ENCODE measurements at places on chromosomes 5 and 9.

- no peak for DNase-seq
Observed at GRCh38 chr5:154892369-154892771, 33.9 kb downstream of the CNOT8 start.

- DNase-seq: no peak
Observed at GRCh38 chr5:14244721-14245120, 101.6 kb downstream of the TRIO start.

GRCh38 chr5:102226321-102226720, 69.8 kb downstream of the SLCO4C1 start:
- no peak for DNase-seq

DNA sequence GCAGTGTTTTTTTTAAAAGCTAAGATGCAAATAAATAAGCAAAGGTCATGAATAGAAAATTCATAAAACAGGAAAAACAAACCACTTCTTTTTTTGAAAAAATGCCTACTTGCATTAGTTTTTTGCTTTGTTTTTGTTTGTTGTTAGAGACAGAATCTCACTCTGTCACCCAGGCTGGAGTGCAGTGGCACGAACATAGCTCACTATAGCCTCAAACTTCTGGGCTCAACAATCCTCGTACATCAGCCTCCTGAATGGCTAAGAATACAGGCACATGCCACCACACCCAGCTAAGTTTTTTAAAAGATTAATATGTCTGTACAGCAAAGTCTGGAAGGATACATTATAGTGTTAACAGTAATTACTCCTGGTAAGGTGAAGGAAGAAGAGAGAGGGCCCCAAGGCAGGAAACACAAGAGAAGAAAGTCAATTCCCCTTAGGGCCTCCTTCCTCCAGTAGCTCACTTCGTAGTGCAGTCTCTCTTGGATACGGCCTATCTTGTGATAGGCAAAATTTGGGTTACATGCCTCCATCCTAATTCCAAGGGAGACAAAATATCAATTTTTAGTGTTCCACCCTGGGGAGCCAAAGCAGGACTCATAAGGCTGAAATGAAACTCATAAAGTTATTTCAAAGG, 15.3 kb downstream of the FAM169A start:
- no peak for DNase-seq

DNA sequence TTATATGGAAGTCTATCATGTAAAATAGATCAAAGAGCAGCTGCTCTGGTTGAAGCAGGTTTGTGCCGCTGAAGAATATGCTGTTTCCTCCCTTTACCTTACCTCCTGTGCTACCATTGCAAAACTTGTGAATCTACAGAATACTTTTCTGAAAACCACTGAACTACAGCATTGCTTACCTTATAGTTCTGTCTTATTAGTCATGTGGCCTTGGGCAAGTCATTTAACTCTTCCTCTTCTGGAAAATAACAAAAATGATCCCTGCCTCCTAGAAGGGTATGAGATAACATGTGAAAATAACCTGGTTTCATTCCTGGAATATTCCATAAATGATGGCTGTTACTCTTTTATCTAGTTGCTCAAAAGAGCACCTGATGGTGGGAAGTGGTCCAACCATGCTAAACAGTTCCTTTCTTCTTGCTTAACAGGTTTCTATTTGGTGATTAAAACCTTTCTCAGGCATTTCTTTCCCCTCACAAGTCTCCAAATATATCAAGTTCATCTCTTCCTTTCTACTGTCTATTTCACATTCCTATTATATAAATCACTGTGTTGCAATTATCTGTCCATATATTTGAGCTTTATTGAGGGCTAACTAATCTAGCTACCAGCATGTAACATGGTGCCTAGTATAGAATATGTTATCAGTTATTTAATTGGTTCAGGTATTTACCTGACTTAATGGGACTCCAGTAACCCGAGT, 15.0 kb downstream of the TRIM32 start:
- no peak for DNase-seq

- DNase-seq: no peak
Observed at GRCh38 chr5:174307031-174307408, 261.5 kb downstream of the NSG2 start.

DNA sequence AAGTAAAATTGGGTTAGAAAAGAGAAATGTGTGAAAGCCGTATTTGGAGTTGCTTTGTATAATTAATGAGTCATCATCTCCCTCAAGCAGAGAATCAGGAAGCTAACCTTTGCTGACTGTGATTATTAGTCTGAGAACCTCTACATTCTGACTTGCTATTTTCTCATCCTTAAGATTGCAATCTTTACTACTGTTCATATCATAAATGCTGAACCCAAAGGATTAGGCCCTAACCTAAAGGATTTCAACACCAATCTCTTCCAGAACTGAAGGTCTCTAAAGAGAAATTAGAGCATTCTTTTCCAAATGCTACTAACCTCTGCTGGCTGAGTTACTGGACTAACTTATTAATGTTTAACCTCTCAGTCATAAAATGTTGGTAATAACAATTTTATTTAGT, 538.1 kb upstream of the MEF2C start:
- DNase-seq: peak; percentile 82

- peak; percentile 29 for DNase-seq
Observed at GRCh38 chr5:144421411-144421810, 250.7 kb downstream of the KCTD16 start.

- DNase-seq: no peak
Observed at GRCh38 chr5:83482961-83483360, 11.4 kb downstream of the VCAN start.

DNA sequence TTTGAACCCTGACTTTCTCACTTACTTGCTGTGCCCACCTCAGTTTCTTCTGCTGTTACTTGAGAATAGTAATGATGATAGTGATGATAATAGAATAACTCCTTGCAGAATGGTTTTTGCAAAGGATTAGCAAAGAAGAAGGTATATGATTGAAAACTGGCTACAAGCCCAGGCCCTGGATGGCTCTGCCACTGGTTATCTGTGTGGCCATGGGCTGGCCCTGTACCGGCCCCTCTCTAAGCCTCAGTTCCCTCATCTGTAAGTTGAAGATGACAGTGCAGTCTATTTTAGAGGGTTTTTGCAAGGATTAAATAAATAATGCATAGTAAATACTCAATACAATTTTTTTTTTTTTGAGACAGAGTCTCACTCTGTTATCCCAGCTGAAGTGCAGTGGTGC, 6.2 kb downstream of the TTLL11 start:
- no peak for DNase-seq

DNA sequence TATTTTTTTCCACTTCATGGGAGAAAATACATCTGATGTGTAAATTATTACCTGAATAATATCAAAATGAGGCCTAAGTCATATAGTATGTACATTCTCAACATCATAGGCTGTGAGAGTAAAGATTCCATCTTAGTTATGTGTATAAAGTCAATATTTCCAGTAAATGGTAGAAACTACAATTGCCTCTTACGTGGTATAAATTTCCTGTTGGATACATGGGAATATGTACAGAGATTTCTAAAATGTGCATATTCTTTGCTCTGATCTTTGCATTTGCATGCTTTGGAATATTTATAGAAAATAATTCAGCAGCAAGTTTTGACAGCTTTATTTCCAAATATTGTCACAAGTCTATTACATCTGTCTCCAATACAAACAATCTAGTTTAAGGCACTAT, 78.8 kb downstream of the GABRB2 start:
- no peak for DNase-seq

DNA sequence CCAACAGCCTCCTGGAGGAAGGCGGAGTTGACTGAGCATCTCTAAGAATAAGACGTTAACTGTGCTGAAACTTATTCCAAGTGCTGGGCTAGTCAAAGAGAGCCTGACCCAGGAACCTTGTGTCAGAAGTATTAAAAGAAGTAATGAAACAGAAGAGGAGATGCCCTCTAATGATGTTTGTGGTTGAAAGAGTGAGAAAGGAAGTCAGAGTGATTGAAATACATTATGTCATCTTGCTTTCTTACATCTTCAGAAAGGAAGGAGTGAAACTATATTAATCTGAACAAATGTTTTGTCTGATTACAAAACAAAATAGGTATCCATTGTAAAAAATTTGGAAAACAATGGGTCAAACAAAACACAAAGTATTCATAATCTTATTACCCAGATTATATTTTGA, 460.7 kb downstream of the NTRK2 start:
- DNase-seq: no peak

GRCh38 chr5:143106174-143106573, 297.3 kb downstream of the NR3C1 start:
- DNase-seq: peak; percentile 33

GRCh38 chr5:32713361-32713769, 2.2 kb downstream of the NPR3 start:
- DNase-seq: no peak

DNA sequence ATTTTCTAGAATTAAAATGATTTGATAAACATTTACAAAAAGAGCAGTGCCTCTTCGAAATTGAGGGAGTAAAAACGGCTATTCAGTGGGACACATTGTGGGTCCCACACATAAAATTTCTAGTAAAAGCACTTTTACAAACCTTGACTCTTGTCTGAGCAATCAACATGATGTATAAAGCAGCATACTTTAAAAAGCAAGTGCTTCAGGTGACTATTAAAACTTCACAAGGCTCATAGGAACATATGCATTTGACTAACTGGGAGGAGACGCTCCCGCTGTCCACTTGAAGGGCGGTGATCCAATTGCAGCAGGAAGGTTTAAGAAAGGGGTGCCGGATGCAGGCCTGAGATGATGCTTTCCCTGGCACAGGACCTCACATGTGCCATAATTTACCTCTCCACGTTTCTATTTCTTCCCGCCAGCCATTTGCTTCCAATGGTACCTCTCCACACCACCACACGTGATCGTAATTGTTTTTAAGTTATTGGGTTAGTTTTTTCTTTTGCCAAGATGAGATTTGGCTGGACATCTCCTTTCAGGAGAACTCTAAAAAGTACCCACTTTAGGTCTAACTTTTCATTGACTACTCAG, 1.8 kb downstream of the MCTP1 start:
- DNase-seq: no peak

DNA sequence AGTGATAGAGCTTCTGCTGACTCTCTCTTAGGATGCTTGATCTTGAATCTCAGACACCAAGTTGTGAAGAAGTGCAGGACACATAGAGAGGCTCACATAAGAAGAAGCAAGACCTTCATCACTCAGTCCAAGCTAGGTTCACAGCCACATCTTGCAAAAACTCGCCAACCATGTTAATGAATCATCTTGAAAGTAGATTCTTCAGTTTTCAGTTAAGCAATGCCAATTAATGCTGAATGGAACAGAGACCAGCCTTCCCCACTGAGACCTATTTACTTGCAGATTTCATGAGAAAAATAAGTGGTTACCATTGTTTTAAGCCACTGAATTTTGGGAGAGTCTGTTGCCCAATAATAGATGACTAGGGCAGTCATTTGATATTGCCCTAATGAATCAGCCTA, 217.7 kb upstream of the EDIL3 start:
- DNase-seq: no peak

- peak; percentile 70 for DNase-seq
Observed at GRCh38 chr5:35129276-35129675, 81.5 kb upstream of the AGXT2 start.

GRCh38 chr5:179795863-179796833, 2.4 kb downstream of the LTC4S start:
- DNase-seq: peak; percentile 78

DNA sequence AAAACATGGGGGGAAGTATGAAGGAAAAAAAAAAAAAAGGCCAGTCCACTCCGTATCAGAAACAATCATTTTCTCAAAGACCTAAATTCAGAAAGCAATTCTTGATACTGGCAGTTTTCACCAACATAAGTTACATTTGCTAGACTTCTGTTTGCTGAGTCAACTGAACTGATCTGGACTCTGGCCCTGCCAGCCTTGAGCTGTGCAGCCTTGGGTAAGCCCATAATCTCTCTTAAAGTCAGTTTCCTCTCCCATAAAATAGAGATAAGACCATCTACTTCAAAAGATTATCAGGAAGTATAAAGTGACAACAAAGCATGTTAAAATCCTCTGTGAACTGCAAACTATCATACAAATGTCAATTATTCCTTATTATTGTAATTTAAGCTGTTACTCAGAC, 106.8 kb downstream of the MAPKAP1 start:
- no peak for DNase-seq

GRCh38 chr5:25713259-25713658, 1068.5 kb upstream of the CDH10 start:
- no peak for DNase-seq

DNA sequence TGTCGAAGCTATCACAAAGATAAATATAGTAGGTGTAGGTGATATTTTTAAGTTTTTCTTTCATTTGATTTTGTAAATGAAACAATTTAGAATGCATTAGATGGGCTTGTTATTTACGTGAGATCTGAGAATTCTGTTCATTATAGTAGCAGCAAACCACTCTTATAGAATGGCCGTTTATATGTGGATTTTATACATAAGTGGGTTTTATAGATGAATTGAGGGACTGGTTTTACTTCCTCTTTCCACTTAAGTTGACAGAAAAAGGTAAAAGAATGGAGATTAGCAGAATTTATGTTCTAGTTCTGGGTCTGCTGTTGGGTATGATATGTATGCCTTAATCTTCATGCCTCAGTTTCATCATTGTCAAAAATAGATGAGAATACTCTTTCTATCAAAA, 5.6 kb downstream of the RMI1 start:
- DNase-seq: no peak

- DNase-seq: no peak
Observed at GRCh38 chr5:109721741-109722140, 32.0 kb downstream of the MAN2A1 start.

GRCh38 chr5:25500635-25501034, 855.9 kb upstream of the CDH10 start:
- no peak for DNase-seq

GRCh38 chr5:76145945-76146344, 62.8 kb downstream of the SV2C start:
- DNase-seq: no peak

GRCh38 chr5:93404246-93404645, 176.8 kb downstream of the NR2F1-AS1 start:
- DNase-seq: no peak

DNA sequence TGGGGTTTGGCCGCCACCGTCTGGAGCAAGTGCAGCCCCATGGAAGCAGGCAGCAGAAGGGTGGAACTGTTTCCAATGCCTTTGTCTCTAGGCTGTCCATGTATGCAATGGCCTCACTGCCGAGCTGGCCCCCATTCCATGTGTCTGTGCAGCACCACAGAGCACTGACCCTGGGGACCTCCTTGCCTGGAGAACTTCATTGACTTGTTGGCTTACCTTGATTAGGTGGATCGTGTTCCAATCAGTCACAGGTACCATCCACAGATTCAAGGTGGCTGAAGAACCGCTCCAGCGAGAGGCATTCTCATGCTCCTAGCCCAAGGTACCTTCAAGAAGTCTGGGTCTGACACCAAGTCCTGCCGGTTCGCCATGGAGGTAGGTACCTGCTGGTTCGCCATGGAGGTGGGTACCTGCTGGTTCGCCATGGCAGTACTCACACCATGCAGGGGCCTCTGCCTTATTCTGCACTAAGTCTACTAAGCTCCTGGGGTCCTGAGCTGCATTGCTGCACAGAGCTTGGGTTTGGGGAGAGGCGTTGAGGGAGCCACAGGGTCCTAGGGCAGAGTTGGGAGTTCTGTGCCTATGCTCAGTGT, 358.3 kb upstream of the IRX1 start:
- DNase-seq: no peak

DNA sequence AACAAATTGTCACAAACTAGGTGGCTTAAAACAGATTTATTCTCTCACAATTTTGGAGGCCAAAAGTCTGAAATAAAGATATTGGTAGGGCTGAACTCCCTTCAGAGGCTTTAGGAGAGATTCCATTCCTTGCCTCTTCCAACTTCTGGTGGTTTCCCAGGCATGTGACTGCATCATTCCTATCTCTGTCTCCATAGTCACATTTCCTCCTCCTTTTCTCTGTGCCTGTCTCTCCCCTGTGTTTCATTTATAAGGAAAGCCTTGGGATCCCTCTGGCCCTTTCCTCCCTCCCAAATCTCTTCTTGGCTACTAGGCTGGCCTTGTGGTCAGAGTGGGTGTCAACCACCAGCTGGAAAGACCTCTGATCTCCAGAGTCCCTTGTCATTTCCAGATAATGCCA, 78.2 kb downstream of the SNX18 start:
- no peak for DNase-seq

Data from kidney glomerular epithelial cell (primary cell).